Left lung (tissue), 14 donors: ENCODE measurements at places on chromosomes 13 and 19. TPM values are rescaled to one million over a fixed set of nuclear protein-coding genes. Genes with fewer than 3 reads are reported as not detected.

GRCh38 chr19:48804496-48804895, 6.3 kb downstream of the BCAT2 start:
- no peak for DNase-seq

DNA sequence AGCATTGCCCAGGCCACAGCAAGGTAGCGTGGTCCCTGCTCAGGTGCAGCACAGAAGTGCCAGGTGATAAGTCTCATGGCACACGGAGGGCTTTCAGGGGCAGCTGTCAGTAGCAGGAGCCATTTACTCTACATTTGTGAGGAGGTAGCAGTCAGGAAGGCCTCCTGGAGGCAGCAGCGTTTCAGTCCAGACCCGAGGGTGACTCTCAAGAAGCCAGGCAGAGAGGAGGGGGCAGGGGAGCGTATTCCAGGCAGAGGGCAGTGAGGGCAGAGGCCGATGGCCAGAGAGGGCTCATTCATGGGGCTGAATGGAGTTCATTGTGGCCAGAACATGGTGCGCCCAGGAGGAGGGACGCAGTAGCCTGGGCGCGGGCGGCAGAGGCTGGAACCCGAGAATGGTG, 8.9 kb downstream of the PIAS4 start:
- DNase-seq: no peak

DNA sequence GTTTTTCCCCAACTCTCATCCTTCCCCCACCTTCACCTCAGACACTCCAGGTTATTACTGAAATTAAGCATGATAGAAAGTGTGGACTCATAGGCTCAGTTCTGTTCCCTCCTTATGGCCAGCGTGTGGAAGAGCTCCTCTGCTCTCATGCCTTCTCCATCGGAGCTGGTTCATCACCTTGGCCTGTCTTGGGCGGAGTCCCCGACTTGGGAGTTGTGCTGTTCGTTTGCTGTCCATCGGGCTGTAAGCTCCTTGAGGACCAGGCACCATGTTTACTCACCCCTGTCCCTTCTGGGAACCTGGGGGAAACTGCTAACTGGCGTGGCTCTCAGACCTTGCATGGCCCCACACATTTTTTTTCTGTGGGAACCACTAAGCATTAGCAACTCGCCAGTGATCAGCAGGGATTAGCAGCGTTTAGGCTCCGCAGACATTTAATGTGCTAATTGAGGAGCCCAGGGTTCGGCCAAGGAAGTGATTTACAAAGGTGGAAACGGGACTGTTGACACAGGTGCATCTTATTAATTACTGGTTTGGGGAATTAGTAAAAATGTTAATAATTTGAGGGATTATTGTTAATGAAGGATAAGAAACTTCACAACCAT, 123.8 kb downstream of the TM9SF2 start:
- DNase-seq: no peak

Gene TUBA3C
- not detected for total RNA-seq

GRCh38 chr19:56838024-56838908, 2.3 kb downstream of the PEG3 start:
- DNase-seq: peak; percentile 77
